Esophagus squamous epithelium (tissue), 5 donors: ENCODE measurements at places on chromosomes 3 and 15.
A peak's percentile ranks its signal among the peaks of the same experiment; 100 is the strongest.

GRCh38 chr3:182913889-182914288, 66.4 kb downstream of the DCUN1D1 start:
- DNase-seq, result no peak
- H3K27ac ChIP-seq, result peak overlapping the region; percentile 1
- no peaks in the 10 kb centered on the region for H3K27me3 ChIP-seq
- H3K4me3 ChIP-seq, result no peak overlapping the region
- H3K4me1 ChIP-seq, result no peaks in the 10 kb centered on the region

DNA sequence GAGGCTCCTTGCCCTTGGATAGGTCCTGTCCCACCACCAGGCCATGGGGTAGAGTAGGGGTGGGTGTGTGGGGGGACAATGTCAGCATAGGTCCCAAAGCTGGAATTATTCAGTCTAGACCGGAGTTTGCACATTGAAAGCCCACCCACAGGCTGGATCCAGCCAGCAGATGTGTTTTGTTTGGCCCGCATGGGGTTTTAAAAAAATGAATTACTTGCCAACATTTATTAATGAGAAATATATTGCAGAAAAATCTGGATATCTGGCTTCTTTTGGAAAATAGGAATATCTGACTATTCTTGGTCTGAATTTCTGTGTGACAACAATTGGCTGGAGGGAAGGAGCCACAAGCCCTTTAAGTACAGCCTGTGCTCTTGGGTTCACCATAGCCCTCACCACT, 17.3 kb upstream of the LRIG1 start:
- H3K27me3 ChIP-seq, result no peaks in the 10 kb centered on the region
- H3K4me3 ChIP-seq, result no peak overlapping the region
- H3K4me1 ChIP-seq, result no peaks in the 10 kb centered on the region
- DNase-seq, result no peak
- H3K27ac ChIP-seq, result no peak overlapping the region

DNA sequence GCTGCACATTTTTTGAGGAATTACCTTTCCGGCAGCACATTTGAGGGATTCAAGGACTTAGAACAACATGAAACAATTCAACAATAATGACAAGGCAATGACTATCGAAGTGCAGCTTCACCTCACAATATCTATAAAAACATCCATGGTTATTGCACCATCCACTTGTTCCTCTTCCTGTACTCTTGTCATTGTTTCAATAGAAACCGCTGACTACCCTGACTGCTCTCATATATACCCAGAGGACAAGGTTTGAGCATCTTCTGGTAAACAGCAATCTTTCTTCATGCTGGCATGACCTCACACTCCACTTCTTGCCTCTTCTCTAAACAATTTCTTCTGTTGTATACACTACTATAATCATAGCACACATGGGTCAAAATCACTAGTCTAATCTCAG, 864.9 kb downstream of the FHIT start:
- H3K27ac ChIP-seq, result no peak overlapping the region
- no peaks in the 10 kb centered on the region for H3K27me3 ChIP-seq
- no peak overlapping the region for H3K4me3 ChIP-seq
- no peak for DNase-seq

DNA sequence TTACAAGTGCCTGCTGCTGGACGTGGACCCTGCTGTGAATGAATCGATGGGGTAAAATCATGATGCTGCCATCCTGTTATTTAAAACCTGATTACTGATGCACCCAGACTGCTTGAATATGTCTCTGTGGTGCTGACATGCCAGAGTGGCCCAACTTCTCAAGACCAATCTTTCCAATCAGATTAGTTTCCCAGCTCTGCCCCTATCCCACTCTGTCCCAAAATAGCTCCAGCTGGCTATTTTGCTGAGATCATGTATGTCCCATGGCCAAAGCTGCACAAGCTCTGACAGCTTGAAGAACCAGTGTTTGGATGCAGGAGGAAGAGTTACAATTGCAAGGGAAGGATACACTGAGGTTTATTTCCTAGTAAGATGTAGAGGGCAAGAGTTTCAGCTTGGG, 153.6 kb downstream of the TMEM108 start:
- H3K4me3 ChIP-seq, result no peak overlapping the region
- no peaks in the 10 kb centered on the region for H3K36me3 ChIP-seq
- no peak overlapping the region for H3K27ac ChIP-seq
- no peak for DNase-seq
- H3K4me1 ChIP-seq, result no peaks in the 10 kb centered on the region

- H3K36me3 ChIP-seq, result no peaks in the 10 kb centered on the region
- H3K4me3 ChIP-seq, result no peak overlapping the region
- no peak for DNase-seq
- H3K27ac ChIP-seq, result no peak overlapping the region
- no peaks in the 10 kb centered on the region for H3K27me3 ChIP-seq
Measured at GRCh38 chr3:195019335-195019734, 251.6 kb downstream of the XXYLT1 start.

DNA sequence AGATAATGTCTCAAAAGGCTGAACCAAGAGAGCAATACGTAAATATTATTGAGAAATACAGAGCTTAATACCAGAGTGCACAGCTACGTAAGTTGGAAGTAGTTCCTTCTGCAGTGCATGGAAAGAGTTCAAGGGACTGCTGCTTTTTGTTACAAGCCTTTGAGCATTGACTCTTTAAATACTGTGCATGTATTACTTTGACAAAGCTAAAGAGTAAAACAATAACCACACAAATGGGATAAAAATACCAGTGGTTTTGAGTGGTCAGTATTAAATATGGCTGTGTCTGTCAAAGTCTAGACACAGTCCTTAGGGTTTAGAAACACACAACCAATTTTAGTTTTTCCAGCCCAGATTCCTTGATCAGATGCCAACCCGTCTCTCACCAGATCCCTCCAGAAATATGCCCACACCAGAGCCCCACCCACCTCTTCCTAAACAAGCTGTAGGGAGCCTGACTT, 62.1 kb downstream of the SSR3 start:
- no peak for DNase-seq
- H3K4me1 ChIP-seq, result no peaks in the 10 kb centered on the region
- no peaks in the 10 kb centered on the region for H3K27me3 ChIP-seq
- no peak overlapping the region for H3K27ac ChIP-seq
- no peak overlapping the region for H3K4me3 ChIP-seq

DNA sequence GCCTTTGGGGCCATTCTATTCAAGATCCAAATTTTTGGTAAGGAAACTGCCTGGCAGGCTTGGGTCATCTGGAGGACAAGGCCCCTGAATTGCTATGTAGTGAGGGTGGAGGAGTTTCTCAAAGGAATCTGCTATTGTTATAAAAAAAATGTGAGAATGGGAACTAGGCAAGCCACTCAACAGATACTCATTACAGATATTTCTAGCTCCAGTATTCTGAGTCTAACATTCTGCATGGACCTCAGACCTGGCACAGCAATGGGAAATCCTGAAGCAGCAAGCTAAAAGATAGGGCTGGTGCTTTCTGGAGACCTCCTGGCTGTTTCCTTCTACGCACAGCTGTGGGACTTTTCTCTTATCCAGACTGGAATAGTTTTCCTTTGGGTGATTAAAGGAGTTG, 430.7 kb upstream of the RBMS3 start:
- H3K4me1 ChIP-seq, result no peaks in the 10 kb centered on the region
- no peaks in the 10 kb centered on the region for H3K36me3 ChIP-seq
- no peaks in the 10 kb centered on the region for H3K27me3 ChIP-seq
- H3K27ac ChIP-seq, result no peak overlapping the region

GRCh38 chr15:50315814-50316630, 39.0 kb downstream of the GABPB1 start:
- no peak for DNase-seq
- no peaks in the 10 kb centered on the region for H3K27me3 ChIP-seq
- H3K36me3 ChIP-seq, result no peaks in the 10 kb centered on the region
- no peak overlapping the region for H3K27ac ChIP-seq

DNA sequence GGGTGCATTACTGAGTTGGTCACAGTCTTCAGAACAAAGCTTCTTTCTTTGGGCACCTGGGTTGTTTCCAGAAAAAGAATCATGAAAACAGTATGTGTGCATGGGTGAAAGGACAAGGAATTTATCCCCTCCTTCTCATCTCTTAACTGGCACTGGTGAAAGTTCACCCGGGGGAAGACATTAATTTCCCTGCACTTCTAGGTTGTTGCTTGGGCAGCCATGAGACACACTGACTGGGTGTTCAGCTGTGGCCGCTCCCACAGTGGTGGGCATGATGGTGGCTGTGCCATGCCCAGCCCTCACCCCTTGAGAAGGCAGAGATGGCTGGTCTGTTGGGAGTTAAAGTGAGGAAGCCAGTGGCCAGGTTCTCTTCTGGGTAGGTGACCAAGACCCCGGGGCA, 16.6 kb upstream of the KY start:
- H3K27ac ChIP-seq, result no peak overlapping the region
- no peak for DNase-seq
- no peaks in the 10 kb centered on the region for H3K27me3 ChIP-seq
- no peaks in the 10 kb centered on the region for H3K36me3 ChIP-seq

GRCh38 chr15:40285151-40285550, 2.3 kb upstream of the ANKRD63 start:
- H3K36me3 ChIP-seq, result no peaks in the 10 kb centered on the region
- H3K27me3 ChIP-seq, result peaks cover 25% of the 10 kb centered on the region

DNA sequence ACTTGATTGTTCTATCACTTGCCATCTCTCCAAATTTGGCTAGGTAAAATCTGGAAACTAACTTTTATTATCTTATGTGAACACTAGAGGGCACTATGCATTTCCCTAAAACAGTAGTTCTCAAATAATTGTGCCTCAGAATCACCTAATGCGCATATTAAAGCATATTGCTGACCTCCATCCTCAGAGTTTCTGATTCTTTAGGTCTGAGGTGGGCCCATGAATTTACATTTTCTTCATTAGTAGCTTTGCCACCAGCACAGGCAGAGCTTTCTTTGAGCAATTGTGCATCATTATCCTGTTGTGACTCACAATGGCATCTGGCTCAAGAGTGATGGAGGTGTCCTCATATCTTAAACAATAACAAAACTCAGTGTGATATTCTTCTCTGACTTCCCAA, 17.5 kb upstream of the BCHE start:
- no peak overlapping the region for H3K27ac ChIP-seq
- DNase-seq, result no peak
- no peaks in the 10 kb centered on the region for H3K27me3 ChIP-seq
- H3K36me3 ChIP-seq, result no peaks in the 10 kb centered on the region
- peaks cover 3% of the 10 kb centered on the region for H3K4me1 ChIP-seq

GRCh38 chr3:172582712-172583111, 59.5 kb upstream of the TNFSF10 start:
- H3K27ac ChIP-seq, result peak overlapping the region; percentile 78
- H3K4me3 ChIP-seq, result no peak overlapping the region
- no peak for DNase-seq
- H3K36me3 ChIP-seq, result no peaks in the 10 kb centered on the region

- H3K27ac ChIP-seq, result no peak overlapping the region
- peaks cover 16% of the 10 kb centered on the region for H3K4me1 ChIP-seq
- no peak for DNase-seq
- no peaks in the 10 kb centered on the region for H3K27me3 ChIP-seq
- H3K4me3 ChIP-seq, result no peak overlapping the region
- peaks cover 9% of the 10 kb centered on the region for H3K36me3 ChIP-seq
Measured at GRCh38 chr3:119211193-119211592, 29.5 kb downstream of the B4GALT4 start.
